Stimulated activated CD4-positive, alpha-beta T cell treated with anti-CD3 and anti-CD28 coated beads, Interleukin-15, amount 100 ng/mL, for 1 hour (primary cell): ENCODE measurements at places on chromosomes 16 and 17.

DNA sequence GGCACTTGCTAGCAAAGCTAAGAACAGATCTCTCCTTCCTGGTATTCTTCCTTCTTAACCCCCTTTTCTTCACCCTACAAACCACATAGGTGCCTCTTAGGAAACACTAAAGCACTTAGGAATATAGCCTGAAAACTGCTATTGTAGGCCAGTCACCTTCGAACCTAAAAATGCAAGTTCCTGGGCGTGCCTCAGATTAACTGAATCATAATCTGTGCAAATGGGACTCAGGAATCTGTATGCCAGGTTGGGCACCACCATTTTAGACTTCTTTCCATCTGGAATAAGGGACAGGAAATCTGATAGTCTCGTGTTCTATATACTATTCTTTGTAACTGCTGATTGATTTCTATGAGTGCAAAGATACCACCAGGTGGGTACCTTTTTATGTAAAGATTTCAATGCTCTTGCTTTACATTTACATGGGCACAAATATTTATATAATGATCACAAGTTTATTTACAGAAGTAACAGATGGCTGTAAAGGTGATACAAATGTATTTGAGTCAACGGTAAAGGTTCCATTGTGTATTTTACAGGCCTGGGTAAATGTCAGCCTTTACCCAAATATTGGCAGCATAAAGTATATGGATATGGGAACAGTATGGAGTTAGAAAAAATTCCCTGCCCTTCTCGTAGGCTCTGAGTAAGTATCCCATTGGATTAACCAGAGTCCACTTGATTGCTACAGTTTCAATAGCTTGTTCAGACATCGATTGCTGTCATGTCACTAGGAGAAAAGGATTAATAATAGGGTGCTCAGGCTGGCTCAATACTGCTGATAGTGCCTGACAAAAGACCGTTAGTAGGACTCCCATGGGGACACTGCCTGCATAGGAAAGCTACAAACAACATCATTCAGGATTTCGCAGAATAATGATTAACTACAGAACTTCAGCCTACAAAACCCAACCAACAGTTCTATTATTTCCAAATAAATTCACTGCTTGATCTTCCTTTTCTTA is 124.7 kb downstream of the SNX11 start:
- DNase-seq, result no peak

GRCh38 chr17:46892192-46892703 is 30.7 kb upstream of the GOSR2 start:
- no peak for DNase-seq

DNA sequence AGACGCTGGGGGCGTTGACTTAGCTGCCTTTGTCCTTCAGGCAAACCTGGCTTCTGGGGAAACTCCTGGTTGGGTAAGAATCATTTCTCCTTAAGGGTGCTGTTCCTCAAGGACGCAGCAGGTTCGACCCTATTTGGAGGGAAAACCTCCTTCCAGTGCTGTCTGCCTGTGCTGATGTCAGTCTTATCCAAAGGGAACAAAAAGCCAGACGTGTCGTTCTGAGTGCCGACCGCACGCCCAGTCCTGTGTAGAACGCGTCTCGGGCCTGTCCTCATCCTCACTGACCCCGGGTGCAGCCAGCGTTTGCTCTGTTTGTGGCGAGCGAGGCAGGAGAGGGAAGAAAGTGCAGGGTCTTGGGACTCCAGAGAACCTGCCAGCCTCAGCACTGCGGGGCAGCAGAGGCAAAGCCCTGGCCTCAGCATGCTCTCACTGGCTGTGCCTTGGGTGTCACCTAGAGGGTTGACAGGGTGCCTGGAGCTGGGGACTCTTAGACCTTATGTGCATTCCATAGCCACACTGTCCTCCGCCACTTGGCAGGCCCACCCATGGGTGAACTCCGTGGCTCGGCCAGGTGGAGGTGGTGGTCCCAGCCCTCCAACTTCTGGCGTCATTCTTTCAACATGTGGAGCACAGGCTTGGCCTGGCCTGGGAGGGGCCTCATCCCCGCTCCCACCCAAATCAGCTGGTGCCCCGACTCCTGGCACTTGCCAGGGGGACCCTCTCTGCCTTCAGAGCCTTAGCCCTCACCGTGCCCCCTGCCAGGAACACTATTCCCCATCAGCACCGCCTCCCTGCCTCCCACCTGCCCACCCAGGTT is 6.0 kb downstream of the SNN start:
- no peak for DNase-seq

- no peak for DNase-seq
Measured at GRCh38 chr16:8853150-8853549, 15.7 kb downstream of the CARHSP1 start.

- DNase-seq, result no peak
Measured at GRCh38 chr16:21227866-21228265, 5.6 kb upstream of the ANKS4B start.

DNA sequence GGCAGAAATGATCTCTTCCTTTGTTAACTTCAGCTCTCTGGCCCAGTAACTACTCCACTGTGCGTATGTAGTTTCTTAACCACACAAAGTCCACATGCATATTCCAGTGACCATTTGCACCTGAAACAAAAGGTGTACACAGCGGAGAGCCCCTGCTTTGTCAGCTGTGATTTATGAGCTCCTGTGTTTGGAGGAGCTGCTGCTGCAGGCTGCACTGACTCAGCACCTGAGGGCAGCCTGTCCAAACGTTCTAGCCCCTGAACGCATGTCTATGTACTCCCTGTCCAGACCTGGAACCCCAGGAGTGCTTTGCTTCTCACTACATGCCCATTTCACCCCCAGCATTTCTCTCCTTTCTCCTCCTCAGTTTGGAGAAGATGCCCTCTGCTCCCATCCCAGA is 216.1 kb downstream of the ABCC12 start:
- no peak for DNase-seq

- DNase-seq, result no peak
Measured at GRCh38 chr17:65301184-65301583, 164.0 kb downstream of the RGS9 start.

DNA sequence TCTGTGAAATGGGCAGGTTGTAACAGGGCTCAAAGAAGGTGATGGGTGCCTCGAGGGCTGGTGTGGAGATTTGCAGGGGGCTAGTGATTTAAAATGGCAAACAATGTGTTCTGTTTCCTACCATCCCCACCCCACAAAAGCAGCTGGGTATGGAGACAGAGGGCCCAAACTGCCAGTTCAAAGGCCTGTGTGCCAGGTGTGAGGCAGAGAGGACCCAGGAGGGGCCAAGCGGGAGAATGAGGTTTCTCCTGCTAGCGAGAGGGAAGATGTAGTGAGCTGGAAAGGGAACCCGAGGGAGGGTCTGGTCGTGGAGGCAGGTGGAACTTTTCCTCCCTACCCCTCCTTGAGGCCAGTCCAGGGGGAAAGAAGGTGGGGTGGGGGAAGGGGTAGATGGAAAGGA is 39.4 kb downstream of the LAT start:
- no peak for DNase-seq

GRCh38 chr17:31605761-31606160 is 214.3 kb downstream of the RAB11FIP4 start:
- DNase-seq, result no peak

GRCh38 chr17:58534901-58535421 is 20.5 kb upstream of the MTMR4 start:
- no peak for DNase-seq

DNA sequence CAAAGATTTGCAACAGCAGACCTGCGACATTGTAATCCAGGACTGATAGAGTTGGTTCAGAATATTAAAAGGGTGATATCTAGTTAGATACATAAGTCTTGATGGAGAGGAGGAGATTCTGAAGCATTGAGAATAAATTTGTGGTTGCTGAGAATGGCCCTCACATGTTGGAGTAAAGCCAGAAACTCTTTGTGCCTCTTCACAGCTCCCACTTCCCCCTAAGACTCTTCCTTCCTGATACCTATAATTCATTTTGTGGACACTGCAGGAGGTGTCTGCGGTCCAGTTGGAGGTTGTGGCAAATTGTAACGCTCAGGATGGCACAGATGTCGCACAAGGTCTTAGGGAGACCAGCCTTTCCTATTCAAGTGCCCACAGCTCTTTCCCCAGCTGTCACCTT is 17.5 kb downstream of the WWOX start:
- no peak for DNase-seq

DNA sequence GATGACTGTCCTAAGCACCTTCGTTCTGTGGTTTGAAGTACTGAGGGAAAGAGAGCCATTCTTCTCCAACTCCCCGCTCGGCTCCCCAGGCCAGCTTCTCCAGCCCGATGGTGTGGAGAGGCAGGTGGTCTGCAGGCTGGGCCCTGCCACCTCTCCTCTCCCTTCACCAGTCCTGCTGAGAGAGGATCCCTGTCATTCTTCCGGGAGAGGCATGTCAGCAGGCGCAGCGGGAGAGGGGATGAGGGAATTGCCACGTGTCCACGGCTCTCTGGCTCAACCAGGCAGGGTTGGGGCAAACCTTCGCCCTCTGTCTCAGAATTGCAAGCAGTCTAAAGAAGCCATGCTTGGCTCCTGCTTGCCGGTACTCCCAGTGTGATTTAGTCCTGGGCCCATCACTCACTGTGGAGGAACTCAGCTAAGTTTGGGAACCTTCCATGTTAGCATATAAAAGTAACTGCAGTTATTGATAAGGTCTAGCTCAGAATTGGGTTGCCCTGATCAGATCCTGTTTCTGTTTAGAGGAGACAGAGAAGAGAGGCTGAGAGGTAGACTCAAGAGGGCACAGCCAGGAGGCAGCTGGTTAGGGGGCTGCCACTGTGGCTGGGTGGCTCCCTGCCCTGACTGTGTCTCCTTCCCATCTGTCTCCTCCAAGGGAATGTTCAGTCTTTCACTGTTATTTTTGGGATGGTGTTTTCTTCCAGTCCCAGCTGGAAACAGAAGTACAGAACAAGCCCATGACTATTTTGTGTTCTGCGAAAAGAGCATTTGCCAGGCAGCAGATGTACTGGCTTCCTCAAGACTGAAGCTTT is 17.4 kb downstream of the HS3ST3B1 start:
- DNase-seq, result no peak

GRCh38 chr16:49635591-49636581 is 220.0 kb downstream of the ZNF423 start:
- DNase-seq, result no peak

DNA sequence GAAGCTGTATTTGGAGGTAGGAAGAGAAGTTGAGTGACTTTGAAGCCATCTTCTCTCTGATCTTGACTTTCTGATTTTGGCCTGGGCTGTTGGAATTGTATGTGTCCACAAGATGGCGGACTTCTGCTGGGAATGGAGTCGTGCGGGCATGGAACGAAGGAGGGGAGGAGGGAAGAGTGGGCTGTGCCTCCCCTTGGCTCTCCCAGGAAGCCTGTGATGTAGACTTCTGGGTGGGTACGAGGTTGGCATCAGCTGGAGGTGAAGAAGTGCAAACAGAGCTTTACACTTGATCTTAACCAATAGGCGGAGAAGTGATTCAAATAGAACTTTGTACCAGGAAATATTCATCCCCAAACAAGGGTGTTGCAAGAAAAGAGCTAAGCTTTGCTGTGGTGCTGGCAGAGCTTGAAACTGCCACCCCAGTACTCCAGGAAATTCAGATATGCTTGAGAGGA is 7.4 kb upstream of the TMEM220 start:
- DNase-seq, result no peak

DNA sequence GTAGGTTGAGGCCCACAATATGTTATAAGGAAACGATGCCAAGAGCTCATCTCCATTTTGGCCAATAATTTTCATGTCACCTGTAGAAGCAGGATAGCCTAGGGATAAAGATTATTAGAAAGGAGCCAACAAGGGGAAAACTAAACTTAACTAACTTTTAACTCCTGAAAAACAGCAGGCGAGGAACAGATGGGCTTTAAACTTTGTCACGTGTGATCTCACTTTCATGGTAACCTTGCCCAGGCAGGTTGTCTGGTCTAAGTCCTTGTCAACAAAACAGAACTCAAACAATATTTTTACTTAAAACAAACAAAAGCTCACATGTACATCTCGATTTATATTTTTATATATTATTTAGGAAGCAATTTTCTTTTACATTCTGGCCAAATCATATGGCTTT is 1672.0 kb downstream of the TP53TG3F start:
- DNase-seq, result no peak

DNA sequence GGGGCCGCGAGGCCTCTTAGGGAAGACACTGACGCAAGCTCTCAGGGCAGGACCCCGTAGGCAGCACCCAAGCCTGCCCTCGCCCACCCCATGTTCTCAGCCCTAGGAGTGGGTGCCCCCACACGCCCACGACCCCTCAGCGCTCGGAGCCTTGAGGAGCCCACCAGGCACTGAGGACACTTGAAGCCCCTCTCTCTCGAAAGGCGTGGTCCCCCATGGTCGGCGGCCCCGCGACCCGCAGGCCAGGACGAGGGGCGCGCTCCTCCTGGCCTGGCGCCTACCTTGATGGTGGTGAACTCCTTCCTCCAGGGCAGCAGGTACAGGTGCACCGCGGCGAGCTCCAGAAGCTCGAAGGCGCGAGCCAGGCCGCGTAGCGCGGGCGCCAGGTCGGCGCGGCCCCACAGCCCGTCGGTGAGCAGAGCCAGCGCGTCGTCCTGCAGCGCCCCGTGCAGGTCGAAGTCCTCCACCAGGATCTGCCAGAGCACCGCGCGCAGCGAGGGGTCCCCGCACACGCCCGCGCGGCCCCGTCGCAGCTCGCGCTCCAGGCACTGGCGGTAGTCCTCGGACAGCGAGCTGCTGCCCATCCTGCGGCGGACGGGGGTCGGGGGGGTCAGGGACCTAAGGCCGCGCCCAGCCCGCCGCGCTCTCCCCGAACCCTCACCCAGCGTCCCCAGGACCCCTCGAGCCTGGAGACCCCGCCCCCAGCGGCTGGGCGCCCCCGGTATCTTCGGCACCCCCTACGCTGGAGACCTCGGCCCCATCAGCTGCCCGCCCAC is 668 bp downstream of the SPATA2L start:
- DNase-seq, result no peak

- DNase-seq, result peak; percentile 43
Measured at GRCh38 chr17:59842901-59843652, 49.7 kb downstream of the TUBD1 start.

- DNase-seq, result no peak
Measured at GRCh38 chr16:59988591-59988990, 1254.5 kb upstream of the GOT2 start.

GRCh38 chr17:39239640-39240314 is 14.0 kb upstream of the STAC2 start:
- peak; percentile 45 for DNase-seq

DNA sequence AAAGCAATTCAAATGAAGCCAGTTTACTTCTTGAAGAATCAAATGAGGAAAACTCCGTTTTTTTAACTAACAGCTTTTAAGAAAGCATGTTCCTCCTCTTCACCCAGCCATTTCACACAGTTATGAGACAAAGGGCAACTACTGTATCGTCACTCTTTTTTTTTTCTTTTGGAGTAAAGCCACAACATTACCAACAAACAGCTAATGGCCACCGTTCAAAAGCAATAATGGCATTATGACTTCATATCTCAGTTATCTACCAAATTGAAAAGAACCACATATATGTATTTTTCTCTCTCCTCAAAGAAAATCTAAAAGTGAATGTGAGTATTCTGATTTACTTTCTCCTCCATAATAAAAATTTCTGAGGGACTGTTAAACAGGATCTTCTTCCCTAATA is 14.5 kb downstream of the GRB2 start:
- no peak for DNase-seq

DNA sequence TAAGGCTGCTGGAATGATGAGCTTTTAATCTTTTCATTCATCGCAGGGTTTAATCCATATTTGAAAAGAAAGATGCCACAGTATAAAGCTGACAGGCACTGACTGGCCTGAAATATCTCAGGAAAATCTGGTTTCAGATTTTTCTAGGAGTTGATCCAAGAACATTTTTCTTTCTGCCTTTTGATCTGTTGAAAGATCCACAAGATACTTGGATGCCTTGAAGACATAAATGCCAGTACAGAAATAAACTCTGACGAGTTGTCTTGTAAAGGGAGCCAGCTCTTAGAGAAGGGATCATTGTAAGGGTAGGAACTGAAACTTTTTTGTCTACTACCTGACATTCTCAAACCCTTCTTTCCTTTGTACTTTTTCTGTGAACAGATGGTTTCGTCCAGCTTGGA is 25.4 kb upstream of the KRT20 start:
- DNase-seq, result no peak
